ENCODE measurements at places on chromosomes 11 and 22. TPM values are rescaled to one million over a fixed set of nuclear protein-coding genes. Genes with fewer than 3 reads are reported as not detected.
A peak's percentile ranks its signal among the peaks of the same experiment; 100 is the strongest.

GRCh38 chr11:36317992-36318391, 21.9 kb downstream of the PRR5L start:
- H3K4me3 ChIP-seq: no peak overlapping the region
- H3K4me1 ChIP-seq: peaks cover 30% of the 10 kb centered on the region
- no peak for DNase-seq
- no peak overlapping the region for H3K27ac ChIP-seq
- H3K27me3 ChIP-seq: no peaks in the 10 kb centered on the region

GRCh38 chr22:45878901-45879551, 97.9 kb downstream of the WNT7B start:
- peaks cover 17% of the 10 kb centered on the region for H3K4me1 ChIP-seq
- H3K36me3 ChIP-seq: no peaks in the 10 kb centered on the region
- no peak overlapping the region for H3K4me3 ChIP-seq
- DNase-seq: no peak

GRCh38 chr11:1161410-1162137, 3.8 kb downstream of the MUC5AC start:
- H3K27me3 ChIP-seq: no peaks in the 10 kb centered on the region
- no peak overlapping the region for H3K27ac ChIP-seq
- no peak for DNase-seq
- H3K4me3 ChIP-seq: no peak overlapping the region
- no peaks in the 10 kb centered on the region for H3K4me1 ChIP-seq
- no peaks in the 10 kb centered on the region for H3K36me3 ChIP-seq

DNA sequence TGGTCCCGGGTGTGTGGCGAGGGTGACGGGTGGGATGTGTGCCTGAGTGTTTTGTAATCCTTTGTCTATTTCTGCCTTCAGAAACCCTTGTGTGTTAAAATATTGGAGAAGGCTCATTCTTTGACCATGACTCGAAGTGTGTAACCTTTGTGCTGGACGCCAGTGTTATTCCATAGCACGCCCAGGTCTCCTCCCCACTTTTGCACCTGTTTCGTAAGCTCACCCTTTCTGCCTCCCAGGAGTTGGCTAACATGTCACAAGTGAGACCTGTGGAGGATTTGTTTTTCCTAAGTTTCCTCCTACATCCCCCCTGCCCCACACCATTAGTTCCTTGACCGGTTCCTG, 382 bp downstream of the C11orf54 start:
- H3K27ac ChIP-seq: peak overlapping the region; percentile 99
- no peak for DNase-seq
- peak overlapping the region; percentile 100 for H3K4me3 ChIP-seq
- peaks cover 11% of the 10 kb centered on the region for H3K36me3 ChIP-seq

GRCh38 chr11:28759311-28759710, 651.1 kb downstream of the METTL15 start:
- no peak overlapping the region for H3K4me3 ChIP-seq
- DNase-seq: no peak
- H3K27me3 ChIP-seq: no peaks in the 10 kb centered on the region
- peak overlapping the region; percentile 94 for H3K27ac ChIP-seq
- no peaks in the 10 kb centered on the region for H3K36me3 ChIP-seq
- peaks cover 52% of the 10 kb centered on the region for H3K4me1 ChIP-seq

GRCh38 chr11:35311331-35311730, 108.0 kb downstream of the SLC1A2 start:
- H3K4me1 ChIP-seq: no peaks in the 10 kb centered on the region
- no peak for DNase-seq
- H3K27ac ChIP-seq: no peak overlapping the region
- peaks cover 6% of the 10 kb centered on the region for H3K27me3 ChIP-seq
- no peak overlapping the region for H3K4me3 ChIP-seq

- H3K27me3 ChIP-seq: no peaks in the 10 kb centered on the region
- H3K4me1 ChIP-seq: no peaks in the 10 kb centered on the region
- DNase-seq: no peak
- no peak overlapping the region for H3K27ac ChIP-seq
- no peaks in the 10 kb centered on the region for H3K36me3 ChIP-seq
These were observed 9.3 kb upstream of the TYR start for GRCh38 chr11:89168396-89168795.

DNA sequence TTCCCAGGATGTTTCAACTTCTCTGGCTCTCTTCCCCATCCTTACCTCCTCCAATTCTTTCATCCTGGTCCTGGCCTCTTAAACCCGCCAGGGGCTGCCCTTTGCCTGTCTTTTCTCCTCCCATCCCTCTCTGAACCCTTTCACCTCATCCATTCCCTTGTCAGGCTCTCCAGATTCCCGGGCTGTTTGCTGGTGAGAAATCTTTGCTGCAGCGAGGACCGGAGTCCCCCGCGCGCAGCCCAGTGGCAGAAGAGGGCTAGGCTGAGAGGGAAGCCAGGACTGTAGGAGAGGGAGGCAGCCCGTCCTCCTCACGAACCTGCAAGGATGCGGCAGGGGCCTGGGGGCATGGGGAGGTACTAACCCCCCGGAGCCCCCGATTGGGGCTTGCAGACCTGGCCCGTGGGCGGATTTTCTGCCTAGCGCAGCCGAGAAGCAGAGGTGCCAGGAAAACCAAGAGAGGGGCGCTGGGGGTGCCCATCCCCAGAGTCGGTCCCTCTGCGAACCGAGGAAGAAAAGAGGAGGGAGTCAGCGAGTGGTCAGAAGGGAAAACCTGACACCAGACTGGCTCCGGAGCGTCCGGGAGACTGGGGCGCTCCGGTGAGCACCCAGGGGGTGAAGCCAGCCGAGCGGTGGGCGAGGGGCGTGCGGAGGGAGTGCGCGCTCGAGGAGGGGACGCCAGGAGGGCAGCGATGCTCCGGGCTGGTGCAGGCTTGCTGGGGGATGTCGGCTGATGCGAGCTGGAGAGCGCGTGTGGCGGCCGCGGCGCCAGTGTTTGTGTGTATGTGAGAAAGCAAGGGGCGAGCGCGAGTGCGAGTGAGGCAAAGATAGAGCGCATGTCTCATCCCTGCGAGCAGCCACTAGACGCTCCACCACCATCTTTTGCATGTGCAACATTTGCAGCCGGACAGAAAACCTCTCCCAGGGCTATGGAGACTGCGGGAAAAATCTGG, at the start of gene GRIA4:
GRIA4 (plus strand) TSS at position 242 of the 950 bp plus-strand sequence. CDS start 925 bp downstream, outside the sequence.
- H3K36me3 ChIP-seq: no peaks in the 10 kb centered on the region
- peaks cover 29% of the 10 kb centered on the region for H3K27me3 ChIP-seq
- H3K4me3 ChIP-seq: peak within 1 kb of the TSS; percentile 80
- peak within 1 kb of the TSS; percentile 92 for H3K27ac ChIP-seq
- peaks cover 42% of the 10 kb centered on the region for H3K4me1 ChIP-seq

GRCh38 chr22:19878461-19879245, 24.0 kb upstream of the GNB1L start:
- H3K27ac ChIP-seq: peak overlapping the region; percentile 69
- H3K36me3 ChIP-seq: no peaks in the 10 kb centered on the region
- no peak overlapping the region for H3K4me3 ChIP-seq
- DNase-seq: no peak
- H3K4me1 ChIP-seq: peaks cover 34% of the 10 kb centered on the region

DNA sequence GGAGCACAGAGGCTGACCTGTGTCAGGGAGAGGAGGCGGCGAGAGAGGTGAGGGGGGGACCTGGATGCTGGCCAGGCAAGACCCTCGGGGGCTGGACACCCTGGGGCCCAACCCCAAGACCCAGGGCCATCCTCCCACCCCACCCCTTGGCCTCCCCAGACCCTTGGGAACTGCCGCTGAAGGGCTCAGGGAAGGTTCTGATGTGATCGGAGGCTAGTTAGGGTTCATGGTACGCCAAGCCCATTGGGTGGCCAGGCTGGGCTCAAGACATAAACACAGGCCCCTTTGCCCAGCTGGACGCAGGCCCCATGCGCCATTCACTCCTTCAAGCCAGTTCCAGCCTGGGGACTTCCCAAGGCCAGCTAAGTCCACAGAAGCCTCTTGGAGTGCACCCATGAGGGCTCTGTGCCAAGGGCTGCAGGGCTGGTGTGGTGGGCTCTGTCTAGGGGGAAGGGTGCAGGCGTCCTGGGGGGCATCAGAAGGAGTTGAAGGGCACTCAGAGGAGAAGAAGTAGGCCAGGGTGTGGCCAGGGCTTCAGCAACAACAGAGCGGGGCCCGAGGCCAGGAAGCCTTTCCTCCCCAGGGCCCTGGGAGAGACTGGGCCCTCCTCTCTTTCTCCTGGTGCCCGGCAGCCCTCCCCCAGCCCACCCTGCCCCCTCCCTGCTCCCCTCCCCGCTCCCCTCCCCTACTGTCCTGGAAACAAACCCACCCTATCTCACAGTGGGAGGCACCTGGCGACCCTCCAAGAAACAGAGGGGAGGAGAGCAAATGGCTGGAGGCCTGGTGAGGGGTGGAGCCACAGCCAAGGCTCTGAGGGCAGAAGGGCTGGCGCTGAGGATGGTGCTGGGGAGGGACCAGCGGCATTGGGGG, 12.9 kb downstream of the TSPAN32 start:
- H3K4me1 ChIP-seq: peaks cover 13% of the 10 kb centered on the region
- no peak overlapping the region for H3K4me3 ChIP-seq
- H3K36me3 ChIP-seq: peaks cover 3% of the 10 kb centered on the region
- H3K27me3 ChIP-seq: peaks cover 1% of the 10 kb centered on the region
- peak overlapping the region; percentile 79 for H3K27ac ChIP-seq
- peak; percentile 75 for DNase-seq

GRCh38 chr11:19055016-19055415, 5.5 kb downstream of the MRGPRX2 start:
- peaks cover 36% of the 10 kb centered on the region for H3K27me3 ChIP-seq
- H3K36me3 ChIP-seq: no peaks in the 10 kb centered on the region
- no peak overlapping the region for H3K4me3 ChIP-seq
- H3K4me1 ChIP-seq: no peaks in the 10 kb centered on the region

DNA sequence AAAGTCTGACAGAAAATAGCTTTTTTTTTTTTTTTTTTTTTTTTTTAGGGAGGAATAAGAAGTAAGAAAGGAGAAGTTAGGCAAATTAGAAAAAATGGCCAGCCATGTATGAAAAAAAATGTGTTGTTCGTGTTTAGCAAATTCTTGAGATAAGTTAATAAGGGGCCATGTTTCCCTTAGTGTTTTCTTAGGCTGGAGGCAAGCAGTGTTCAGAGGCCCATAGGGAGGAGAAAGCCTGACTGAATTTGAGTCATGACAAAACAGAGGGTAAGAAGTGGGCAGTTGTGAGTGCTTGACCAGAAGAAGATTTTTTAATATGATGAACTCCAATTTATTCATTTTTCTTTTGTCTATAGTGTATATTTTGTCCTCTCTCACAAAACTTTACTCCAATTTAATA, 766.4 kb downstream of the FAM181B start:
- H3K4me1 ChIP-seq: peaks cover 29% of the 10 kb centered on the region
- no peak for DNase-seq
- peak overlapping the region; percentile 66 for H3K27ac ChIP-seq
- H3K36me3 ChIP-seq: no peaks in the 10 kb centered on the region

The C1QTNF5 gene
- total RNA-seq: 24.4 TPM

The OR4C16 gene
- total RNA-seq: not detected

The LRRC10B gene
- total RNA-seq: 0.16 TPM

The KRTAP5-2 gene
- total RNA-seq: not detected

The ART1 gene
- not detected for total RNA-seq

The OR52N4 gene
- total RNA-seq: not detected

The OR4A16 gene
- total RNA-seq: not detected

The PARVG gene
- 0.53 TPM for total RNA-seq
